ENCODE measurements at places on chromosomes 6 and 20.

DNA sequence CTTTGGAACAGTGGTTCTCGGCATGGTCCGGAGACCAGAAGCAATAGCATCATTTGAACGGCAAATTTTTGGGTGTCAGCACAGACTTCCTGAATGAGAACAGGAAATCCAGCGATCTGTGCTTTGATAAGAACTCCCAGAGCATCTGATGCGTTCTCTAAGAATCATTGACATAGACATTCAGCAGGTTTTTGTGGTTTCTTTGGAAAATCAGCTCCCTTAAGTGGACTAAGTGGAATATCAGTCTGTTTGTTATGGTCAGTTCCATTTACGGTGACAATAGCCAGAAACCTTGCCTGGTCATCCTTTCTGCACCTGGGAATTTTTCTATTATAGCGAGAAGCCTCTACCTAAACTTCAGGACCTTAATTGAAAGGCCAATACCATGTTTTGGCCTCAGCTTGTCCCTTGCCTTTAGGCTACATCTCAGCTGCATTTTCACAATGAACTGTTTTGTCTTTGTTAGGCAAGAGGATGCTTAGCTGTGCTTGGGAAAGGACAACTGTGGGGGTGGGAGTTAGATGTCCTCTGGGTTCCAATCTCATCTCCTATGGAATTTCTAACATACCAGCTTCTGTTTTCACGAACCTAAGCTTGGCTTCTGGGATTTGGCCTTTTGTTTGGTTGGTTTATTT, 299.7 kb downstream of the CDKAL1 start:
- no peak for DNase-seq

DNA sequence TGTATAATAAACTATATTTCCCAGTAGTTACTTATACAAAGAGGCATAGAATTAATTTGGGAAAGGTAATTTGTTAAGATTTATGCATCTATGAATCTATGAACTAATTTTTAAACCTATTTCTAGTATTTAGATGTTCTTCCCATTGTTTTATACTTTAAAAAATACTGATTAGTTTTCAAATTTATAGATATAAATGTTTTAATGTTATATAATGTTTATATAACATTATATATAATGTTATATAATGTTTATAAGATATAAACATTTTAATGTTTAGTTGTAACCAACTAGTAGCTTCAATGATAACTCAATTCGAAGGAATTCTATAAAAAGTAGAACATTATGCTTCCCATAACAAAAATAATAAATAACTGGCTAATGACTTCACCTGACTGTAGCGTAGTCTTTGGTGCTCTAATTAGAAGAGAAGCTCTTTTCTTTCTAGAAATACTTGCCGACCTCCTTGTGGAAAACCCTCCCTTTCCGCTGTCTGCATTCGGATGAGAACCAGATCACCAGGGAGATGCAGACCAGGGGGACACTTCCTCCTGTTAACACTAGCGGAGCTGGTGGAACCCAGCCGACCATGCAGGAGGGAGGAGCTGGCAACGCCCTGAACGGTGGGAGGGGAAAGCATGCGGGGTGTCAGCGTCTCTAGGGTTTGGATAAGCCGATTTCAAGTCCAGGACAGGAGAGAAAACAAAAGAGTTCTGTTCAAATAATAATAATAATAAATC, 158.4 kb downstream of the OR2B2 start:
- DNase-seq = peak; percentile 76

GRCh38 chr6:48067886-48068277, 43.1 kb downstream of the PTCHD4 start:
- no peak for DNase-seq

- no peak for DNase-seq
Observed at GRCh38 chr6:54640911-54641310, 205.7 kb upstream of the FAM83B start.

- no peak for DNase-seq
Observed at GRCh38 chr20:5030348-5031205, 29.3 kb upstream of the SLC23A2 start.

- peak; percentile 19 for DNase-seq
Observed at GRCh38 chr20:63775096-63775978, 35.8 kb downstream of the SLC2A4RG start.

DNA sequence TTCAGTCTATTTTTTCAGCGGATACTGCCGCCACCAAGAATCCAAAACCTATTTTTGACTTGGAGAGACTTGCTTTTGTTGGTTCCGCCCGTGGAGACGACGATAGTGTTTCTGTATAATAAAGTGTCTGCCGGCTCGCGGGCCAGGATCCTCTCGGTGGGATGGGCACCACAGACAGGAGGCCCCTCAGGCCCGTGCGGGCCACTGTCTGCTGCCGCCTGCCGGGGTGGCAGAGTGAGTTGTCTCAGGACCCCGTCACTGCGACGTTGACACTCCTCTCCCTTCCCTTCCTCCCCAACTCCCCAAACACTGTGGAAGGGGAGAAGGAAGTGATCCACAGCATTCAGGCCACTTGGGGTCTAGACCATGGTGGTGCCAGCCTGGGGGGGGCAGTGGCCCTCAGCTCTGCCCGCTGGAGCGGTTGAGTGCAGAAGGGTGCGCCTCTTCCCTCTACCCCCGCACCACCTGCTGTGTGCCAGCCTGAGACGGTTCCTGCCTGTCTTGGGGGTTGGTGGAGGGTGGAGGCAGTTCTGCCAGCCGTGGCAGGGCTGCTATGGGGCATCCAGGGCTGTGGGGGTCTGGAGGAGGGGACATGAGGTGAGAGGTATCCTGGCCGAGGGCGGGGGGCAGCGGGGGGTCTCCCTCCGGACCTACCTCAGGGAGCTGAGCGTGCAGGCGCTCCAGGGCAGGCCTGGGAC, 17.5 kb downstream of the RBM38 start:
- DNase-seq = no peak

DNA sequence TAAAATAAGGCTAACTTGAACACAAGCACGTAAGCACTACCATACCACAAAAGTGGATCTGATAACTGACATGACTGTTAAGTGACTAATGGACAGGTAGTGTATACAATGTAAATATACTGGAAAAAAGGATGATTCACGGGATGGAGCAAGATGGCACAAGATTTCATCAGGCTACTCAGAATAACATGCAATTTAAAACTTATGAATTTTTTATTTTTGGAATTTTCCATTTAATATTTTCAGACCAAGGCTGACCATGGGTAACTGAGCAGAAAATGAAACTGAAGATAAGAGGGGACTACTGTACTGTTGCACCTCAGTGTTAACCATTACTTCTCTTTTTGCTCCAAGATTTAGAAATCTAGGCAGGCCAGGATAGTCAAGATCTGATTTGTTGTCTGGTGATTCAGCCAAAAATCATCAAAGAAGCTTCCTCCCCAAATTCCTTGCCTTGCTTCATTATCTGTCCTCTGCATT, 45.4 kb downstream of the TPBG start:
- DNase-seq = peak; percentile 88

DNA sequence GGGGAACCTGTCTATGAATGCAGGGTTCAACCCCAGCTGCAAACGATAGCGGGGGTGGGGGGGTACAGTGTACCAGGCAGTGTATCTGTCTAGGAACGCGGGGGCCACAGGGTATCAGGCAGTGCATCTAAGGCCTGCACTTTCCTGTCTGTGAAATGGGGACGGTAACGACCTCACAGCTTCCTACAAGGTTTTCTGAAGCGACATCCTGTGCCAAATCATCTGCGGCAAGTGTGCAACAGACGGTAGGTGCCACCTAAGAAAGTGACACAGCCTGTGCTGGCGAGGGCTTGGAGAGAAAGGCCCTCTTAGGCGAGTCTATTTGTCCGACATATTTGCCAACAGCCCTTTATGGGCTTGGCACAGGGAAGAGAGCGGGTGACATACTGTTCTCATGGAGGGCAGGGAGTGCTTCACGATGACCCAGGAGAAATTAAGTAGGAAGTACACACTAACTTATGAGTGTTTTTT, 3.8 kb downstream of the DIDO1 start:
- DNase-seq = no peak

- no peak for DNase-seq
Observed at GRCh38 chr6:169416249-169416648, 162.6 kb upstream of the THBS2 start.

GRCh38 chr6:34317882-34318498, 69.2 kb upstream of the SMIM29 start:
- peak; percentile 11 for DNase-seq

GRCh38 chr6:125346926-125347563, 45.3 kb upstream of the HDDC2 start:
- no peak for DNase-seq

DNA sequence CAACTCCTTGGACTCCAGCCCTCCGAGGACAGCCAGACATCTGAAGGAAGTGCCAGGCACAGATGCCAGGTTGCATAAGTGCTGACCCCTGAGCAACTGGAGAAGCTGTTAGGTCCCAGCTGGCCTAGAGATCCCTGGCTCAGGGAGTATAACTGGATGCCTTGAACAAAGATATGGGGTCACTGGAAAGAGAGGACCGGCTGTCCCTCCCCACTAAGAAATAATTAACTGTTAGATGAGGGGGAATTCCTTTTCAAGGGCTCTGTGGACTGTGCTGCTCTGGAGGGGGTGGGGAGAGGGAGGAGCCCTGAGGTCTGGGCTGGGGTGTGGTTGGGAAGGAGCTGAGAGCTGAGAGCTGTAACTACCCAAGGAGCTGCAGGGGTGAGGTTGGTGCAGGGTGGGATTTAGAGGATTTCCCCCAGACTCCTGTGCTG, 39.6 kb downstream of the HLA-F start:
- no peak for DNase-seq

- peak; percentile 87 for DNase-seq
Observed at GRCh38 chr6:71181565-71181964, 107.0 kb upstream of the OGFRL1 start.

DNA sequence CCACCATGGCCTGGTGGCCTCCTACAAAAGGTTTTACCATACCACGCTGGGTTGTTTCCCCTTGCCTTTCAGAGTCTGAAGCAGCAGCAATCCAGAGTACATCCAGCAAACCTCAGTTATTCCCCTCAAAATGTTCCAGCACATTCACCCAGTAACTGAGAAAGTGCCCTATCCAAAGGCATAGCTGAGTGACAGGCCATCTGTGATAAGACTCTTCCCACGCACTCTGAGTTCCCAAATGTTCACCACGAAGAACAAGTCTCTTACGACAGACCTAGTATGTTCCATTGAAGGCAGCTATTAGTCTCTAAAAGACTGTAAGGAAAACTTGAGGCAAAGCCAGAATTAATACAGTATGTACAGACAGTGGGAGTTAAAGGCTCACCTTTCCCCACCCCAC, 31.6 kb upstream of the C20orf144 start:
- DNase-seq = no peak

GRCh38 chr6:47722194-47722593, 23.8 kb downstream of the ADGRF4 start:
- no peak for DNase-seq

- no peak for DNase-seq
Observed at GRCh38 chr6:35725721-35726438, 11.0 kb upstream of the ARMC12 start.

GRCh38 chr6:145313041-145313855, 422.1 kb downstream of the EPM2A start:
- no peak for DNase-seq

GRCh38 chr6:1917626-1918371, 308.1 kb downstream of the FOXC1 start:
- DNase-seq = peak; percentile 91

DNA sequence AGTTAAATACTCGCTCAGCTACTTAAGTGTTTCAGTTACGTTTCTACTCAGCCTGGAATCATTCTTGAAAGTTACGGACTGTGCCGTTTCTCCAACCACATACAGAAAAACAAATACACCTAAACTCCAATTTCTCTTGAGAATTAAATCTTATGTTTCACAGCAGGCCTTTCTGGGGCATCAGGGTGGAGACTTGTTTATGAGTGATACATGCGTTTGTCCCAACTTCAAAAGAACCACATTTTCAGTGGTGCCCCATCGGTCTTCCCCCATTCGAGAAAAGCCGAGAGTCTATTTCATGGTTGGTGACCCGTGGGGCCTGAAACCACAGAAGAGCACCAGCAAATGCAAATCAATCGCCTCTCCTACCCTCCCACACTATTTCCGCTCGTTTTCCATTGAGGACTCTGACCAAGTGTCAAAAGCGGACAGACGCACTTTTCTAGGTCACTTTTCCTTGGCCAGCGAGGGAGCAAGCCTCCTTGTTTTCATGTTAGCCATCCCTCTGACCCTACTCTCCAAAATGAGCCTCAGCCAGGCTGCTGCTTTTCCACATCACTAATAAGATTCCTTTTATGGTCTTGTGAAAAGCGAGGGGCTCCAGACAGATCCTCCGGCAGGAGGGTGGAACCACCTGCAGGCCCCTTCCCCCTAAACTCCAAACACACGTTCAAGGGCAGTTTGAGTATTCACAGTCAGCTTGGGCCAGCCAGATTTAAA, 3.1 kb downstream of the JAG1 start:
- DNase-seq = peak; percentile 30

GRCh38 chr6:159074120-159074684, 29.4 kb upstream of the TAGAP start:
- peak; percentile 46 for DNase-seq

DNA sequence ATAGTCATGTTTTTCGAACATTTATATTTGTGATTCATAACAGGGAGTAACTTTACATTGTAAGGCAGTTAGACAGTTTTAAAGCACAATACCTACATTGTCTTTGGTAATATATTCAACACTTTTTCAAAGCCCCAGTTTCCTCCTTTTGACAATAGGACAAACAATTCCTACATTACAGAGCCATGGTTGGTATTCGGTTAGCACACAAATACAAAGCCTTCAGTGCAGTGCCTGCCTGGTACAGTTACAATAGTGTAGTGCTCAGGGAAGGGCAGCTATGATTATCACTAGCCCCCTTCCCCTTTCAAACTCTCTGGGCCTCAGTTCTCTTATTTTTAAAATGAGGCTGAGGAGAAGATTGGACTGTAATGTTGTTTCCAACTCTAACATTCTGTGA, 207.8 kb downstream of the TPBG start:
- no peak for DNase-seq

DNA sequence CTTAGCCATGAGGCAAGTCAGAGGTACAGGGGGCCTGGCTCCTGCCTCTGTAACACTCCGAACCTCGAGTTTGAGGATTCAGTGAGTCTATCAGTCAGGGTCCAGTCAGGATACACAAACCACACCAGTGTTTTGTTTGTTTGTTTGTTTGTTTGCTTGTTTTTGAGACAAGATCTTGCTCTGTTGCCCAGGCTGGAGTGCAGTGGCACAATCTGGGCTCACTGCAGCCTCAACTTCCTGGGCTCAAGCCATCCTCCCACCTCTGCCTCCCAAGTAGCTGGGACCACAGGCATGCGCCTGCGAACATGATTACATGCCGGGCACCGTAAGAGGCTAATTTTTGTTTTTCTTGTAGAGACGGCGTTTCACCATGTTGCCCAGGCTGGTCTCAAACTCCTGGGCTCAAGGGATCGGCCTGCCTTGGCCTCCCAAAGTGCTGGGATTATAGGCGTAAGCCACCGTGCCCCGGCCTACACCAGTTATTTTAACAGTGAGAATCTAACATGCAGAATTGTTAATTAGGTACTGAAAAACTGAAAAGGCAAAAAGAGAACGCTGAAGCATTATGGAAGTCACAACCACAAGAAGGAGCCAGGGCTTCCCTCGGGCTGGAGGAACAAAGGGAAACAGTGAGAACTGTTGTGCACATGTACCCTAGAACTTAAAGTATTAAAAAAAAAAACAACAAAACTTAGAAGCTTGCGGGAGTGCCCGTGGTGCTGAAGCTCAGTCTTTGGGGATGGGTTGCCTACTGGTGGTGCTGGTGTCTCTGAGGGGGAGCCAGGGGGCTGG, 40.4 kb downstream of the SRSF3 start:
- DNase-seq = no peak

Data from IMR-90 (cell line).